ENCODE measurements at places on chromosomes 4 and X. TPM values are rescaled to one million over a fixed set of nuclear protein-coding genes. Genes with fewer than 3 reads are reported as not detected.

The EGFL6 gene
- total RNA-seq, result not detected

The CFAP299 gene
- not detected for total RNA-seq

The BEX5 gene
- total RNA-seq, result 6.5 TPM

The GAGE12E gene
- total RNA-seq, result not detected

The IL2 gene
- not detected for total RNA-seq
